G401 (cell line): ENCODE measurements at places on chromosomes 11 and 22.

DNA sequence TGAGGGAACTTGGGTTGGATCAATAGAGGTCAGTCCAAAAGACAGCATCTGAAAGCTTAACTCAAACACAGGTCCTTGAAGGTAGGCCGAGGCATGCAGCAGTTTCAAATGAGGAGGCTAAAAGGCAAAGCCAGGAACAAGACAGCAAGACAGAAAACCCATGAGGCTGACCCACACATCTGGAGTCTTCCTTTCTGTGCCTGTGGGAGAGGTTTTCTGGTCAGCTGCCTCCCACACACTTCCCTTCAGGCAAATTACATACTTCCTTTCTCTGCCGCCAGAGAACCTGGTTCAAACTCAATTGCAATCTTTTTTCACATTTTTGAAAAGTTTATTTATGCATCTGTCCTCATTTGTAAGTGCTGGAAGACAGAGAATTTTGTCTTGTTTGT lies 29.8 kb upstream of the CRTAM start:
- DNase-seq, result no peak

- DNase-seq, result no peak
Measured at GRCh38 chr11:86261328-86261727, 16.8 kb downstream of the EED start.

- no peak for DNase-seq
Measured at GRCh38 chr11:6285019-6285418, 25.4 kb downstream of the CCKBR start.

GRCh38 chr11:34067383-34068065 lies 16.0 kb downstream of the CAPRIN1 start:
- no peak for DNase-seq

DNA sequence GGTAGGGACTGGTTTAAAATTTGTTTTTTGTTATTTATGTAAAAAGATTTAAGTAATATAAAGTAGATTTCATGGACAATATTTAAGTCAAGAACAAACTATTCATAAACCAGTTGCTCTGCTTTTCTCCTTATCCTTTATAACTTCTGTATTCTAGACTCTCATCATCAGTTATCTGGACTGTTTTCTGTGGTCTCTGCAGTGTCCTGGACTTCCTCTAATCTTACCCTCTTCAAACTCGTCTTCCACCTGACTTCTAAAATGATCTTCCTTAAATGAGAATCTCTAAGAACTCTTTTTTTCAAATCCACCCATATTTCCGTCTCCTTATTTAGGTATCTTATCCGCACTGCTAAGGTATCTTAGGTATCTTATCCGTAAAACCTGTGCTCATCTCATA lies 8.1 kb downstream of the RRM1 start:
- no peak for DNase-seq

DNA sequence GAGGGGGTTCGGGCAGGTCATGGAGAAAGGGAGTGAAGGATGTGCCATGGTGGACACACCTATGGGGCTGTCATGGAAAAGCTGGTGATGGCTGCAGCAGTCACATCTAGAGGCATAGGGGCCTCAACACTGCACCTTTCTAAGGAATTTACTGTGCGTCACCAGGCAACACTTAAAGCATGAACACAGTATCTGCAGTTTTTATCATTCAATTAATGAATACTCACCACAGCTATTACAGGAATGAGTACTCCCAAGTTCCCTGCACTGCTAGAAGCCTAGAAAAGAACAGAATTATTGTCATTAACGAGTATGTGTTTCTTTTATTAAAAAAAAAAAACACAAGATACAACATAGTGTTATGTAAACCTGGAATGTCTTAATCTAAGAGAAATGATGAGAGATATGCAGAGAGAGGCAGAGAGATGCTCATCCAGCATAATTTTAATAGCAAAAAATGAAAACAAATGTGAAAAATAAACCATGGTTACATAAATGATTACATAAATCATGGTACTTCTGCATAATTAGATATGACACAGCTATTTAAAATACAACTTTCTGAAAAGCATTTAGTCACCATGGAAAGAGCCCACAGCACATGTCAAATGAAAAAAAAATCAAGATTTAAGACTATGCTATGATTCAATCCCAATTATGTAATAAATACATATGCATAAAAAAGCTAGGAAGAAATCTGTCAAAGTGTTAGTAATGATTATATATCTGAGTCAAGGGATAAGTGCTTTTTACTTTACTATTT lies 19.2 kb downstream of the SERPIND1 start:
- DNase-seq, result no peak

GRCh38 chr11:22728600-22729389 lies 62.4 kb downstream of the GAS2 start:
- no peak for DNase-seq

- no peak for DNase-seq
Measured at GRCh38 chr11:69674267-69674885, 777 bp downstream of the LTO1 start.

DNA sequence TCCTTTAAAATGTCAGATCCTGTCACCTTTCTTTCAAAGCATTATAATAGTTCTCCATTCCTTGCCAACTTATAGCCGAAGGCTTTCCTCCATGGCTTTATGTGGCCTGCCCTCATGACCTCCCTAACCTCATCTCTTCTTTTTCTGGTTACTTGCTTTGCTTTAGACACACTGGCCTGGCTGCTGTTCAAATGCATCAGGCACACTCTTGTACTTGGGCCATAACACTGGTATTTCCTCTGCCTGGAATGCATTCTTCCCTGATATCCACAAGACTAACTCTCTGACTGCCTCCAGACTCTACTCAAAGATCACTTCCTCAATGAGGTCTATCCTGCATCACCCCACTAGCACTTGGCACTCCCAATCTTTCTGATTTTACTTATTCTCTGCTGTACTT lies 710.3 kb downstream of the KCNA4 start:
- no peak for DNase-seq

- DNase-seq, result no peak
Measured at GRCh38 chr11:46105134-46105628, 16.1 kb downstream of the PHF21A start.

DNA sequence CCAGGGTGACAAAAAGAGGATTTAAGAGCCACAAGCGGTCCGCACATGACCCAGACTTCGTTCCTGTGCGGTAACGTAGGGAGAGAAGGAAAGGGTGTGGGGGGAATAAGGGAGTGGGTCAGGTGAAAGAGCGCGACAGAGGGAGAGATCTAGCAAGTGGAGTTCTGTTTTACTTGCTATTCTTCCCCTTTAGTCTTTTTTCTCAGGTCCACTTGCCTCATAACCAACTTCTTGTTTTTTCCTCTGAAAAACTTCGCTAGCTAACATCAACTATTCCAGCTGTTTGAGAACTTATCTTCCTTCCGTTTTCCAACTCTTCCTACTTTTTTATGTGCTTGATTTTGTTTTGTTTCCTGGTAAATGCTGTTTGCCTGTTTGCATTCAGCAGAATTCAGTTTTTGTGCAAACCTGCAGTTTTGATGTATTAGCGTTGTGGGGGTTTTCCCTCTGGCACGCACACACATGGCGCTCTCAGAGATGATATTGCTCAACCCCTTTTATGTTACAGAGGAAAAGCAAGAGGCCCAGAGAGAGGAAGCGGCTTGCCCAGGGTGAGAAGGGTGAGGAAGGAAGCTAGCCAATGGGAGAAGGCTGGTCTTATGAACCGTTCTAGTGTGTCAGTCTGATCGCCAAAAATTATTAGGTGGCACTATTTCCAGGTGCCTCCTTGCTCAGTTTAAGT lies 592 bp upstream of the CTSC start:
- no peak for DNase-seq

DNA sequence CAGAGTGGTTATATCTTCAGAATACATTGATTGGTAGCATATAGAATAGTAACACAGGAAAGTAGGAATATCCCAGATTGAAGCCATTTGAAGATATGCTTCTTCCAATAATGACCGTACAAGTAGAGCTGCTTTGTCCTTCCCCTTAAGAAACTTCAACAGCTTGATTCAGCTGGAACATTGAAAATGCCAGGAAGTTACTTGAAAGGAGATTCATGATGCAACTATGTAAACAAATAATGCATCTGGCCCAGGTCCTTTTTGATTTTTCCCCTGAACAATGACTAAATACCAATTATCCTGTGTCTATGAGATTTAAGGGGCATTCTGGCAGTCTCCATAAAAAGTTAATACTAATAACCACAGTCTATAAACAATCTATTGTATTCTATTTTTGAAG lies 3.0 kb downstream of the DKK3 start:
- DNase-seq, result no peak

GRCh38 chr11:75639762-75640181 lies 29.1 kb downstream of the MAP6 start:
- peak; percentile 97 for DNase-seq

- peak; percentile 64 for DNase-seq
Measured at GRCh38 chr11:66388780-66389386, 17.3 kb upstream of the SLC29A2 start.

DNA sequence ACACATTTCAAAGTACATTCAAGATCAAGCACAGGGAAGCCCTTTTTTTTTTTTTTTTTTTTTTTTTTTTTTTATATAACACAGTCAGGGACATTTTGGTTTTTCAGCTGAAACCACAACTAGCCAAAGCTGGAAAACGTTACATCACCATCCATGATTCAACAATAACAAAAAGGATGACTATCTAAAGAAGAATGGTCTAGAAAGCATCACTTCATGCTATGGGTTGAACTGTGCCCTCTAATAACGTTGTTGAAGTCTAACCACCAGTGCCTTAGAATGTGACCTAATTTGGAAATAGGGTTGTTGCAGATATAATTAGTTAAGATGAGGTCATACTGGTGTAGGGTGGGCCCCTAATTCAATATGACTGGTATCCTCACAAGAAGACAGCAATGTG lies 46.6 kb downstream of the MTMR2 start:
- DNase-seq, result no peak

- DNase-seq, result peak; percentile 43
Measured at GRCh38 chr11:119206511-119207414, 624 bp downstream of the CBL start.

- DNase-seq, result no peak
Measured at GRCh38 chr11:45021001-45021400, 70.3 kb upstream of the TP53I11 start.

DNA sequence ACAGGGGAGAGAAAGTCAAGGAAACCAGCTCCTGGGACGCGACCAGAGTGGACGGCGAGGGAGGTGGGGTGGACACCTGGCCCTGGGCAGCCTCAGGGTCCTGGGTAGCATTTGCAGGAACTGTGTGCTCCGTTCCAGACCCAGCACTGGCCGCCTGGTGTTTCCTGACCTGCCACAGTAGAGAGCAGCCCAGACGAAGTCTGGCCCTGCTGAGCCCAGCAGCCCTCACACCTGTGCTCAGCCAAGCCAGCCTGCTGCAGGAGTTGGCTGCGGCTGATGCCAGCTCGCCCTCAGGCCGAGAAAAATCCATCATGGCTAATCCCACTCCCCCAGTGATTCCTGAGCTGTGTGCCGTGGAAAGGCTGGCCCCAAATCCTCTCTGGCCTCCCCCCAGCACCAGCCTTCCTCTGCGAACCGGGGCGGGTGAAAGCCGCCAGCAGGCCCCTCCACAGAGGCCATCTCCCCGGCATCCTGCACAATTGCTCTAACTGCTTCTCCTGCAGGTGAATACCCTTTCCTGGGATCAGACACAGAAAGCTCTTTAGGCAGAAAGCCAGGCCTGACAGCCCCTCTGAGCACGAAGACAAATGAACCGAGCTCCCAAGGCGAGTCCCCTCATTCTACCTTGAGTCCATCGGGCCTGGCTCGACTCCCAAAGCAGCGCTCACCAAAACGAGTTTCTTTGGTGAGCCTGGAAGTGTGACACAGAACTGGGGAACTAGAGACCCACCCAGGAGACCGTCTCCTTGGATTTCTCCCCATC lies 88.6 kb downstream of the RTL6 start:
- peak; percentile 73 for DNase-seq

DNA sequence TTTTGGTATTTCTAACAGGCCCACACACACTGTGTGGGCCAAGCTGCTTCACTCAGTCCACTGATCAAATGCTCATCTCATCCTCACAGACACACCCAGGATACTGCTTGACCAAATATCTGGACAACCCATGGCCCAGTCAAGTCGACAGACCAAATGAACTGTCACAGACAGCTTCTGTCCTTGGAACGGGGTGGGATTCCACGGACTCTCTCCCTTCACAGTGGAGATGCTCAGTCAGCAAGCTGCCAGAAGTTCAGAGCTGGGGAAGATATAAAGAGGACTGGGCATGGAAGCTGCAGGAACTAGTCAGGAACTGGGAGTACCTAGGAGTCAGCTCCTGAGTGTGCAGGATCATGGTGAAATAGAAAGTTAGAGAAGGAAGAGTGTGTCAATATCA lies 34.6 kb upstream of the CD81 start:
- DNase-seq, result no peak

DNA sequence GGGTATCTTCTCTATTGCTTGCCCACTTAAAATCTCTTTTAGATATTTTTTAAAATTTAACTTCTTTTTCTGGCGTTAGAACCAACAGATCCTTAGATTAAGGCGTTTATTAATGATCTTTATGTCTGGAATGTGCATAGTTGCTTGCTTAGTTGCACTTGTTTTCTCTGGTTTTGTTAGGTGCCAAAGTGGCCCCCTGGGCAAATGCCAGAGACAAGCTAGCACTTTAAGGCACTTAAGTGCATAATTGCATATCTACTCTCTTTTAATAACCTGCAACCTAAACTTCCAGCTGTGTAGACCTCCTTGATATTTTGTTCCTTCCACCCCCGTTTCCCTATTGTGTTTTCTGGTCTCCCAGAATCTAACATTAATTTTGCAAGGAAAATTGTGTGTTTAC lies 3.3 kb downstream of the RBM4 start:
- DNase-seq, result no peak

DNA sequence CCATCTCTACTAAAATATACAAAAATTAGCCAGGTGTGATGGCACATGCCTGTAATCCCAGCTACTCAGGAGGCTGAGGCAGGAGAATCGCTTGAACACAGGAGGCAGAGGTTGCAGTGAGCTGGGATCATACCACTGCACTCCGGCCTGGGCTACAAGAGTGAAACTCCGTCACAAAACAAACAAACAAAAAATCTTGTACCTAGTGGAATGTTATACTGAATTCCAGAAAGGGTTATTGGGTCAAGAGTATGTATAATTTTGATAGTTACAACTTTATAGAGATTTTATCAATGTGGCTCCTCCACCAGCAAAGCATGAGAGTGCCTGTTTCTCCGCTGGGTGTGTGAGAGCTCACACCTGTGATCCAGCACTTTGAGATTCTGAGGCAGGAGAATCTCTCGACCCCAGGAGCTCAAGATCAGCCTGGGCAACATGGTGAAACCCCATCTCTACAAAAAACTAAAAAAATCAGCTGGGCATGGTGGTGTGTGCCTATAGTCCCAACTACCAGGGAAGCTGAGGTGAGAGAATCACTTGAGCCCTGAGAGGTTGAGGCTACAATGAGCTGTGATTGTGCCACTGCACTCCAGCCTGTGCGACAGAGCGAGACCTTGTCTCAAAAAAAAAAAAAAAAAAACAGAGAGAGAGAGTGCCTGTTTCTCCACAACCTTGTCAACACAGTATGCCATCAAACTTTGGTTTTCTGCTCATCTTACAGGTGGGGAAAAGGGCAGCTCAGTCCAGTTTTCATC lies 12.7 kb upstream of the FOLR1 start:
- DNase-seq, result no peak

GRCh38 chr22:30591191-30591587 lies 521 bp downstream of the PES1 start:
- DNase-seq, result no peak
